Activated CD8-positive, alpha-beta memory T cell treated with anti-CD3 and anti-CD28 coated beads for 1 hour (primary cell): ENCODE measurements at places on chromosomes 12 and 14.

DNA sequence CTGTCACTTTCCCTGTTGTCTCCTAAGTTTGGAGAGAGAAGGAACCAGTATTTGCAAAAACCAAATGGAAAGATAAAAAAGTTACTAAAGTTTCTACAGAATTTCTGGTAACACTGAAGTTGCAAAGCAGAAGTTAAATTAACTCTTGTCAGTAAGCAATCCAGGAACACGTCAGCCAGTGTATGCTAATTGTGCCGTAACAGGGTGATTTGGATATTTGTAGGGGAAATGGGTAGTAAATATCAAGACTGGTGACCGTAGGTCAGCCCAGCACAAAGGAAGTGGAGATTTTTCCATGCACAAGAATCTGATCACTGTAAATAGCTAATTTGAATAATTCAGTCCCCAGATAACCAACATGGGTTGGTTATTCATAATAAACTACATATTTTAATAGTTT lies 2.3 kb downstream of the CDKN1B start:
- no peak for DNase-seq

DNA sequence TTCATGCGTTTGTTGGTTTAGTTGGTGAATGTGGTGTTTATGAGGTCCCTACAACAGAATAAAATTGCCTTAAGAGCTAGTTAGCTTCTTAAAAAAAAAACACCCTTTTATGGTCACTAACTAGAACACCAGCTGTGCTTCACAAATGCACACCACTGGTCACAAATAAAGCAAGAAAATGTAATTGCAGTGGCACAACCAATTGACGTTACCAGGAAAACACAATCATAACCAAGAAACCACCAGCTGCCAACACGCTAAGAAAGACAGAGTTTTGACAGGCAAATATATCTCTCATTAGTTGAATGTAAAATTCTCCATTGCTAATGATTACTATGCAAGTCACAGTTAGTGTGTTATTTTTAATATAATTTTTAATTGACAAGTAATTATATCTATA lies 389.9 kb downstream of the ADAMTS20 start:
- DNase-seq, result no peak

DNA sequence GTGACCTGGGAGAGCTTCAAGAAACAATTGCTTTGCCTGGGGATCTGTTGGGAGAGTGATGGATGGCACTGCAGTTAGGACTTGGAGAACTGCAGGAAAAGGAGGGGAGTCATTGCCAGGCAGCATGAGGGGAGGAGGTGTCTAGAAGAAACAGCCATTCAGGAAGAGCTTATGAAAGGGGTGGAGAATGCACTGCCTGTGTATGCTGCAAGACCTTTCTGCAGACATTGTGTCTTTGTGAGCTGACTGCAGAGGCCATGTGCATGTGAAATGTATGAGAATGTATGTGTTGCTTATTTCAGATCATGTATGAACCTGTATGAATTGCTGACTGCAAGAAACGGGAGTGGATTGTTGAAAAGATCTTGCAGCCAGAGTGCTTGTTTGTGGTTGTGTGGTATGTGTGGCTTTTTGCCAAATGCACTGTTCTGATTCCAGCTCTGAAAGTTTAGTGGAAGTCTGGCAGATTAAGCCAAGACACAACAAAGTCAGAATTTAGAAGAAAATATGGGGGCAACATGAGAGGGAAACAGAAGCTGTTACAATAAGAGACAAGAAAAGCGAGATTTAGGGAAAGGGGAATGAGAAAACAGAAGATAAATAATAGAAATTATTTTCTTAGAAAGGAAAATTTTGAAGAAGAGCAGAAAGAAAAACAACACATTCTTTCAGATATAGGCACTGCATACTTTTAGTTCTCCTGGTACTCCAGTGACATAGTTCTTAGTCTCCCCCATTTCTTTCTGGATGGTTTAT lies 9.8 kb upstream of the RIMKLB start:
- no peak for DNase-seq

DNA sequence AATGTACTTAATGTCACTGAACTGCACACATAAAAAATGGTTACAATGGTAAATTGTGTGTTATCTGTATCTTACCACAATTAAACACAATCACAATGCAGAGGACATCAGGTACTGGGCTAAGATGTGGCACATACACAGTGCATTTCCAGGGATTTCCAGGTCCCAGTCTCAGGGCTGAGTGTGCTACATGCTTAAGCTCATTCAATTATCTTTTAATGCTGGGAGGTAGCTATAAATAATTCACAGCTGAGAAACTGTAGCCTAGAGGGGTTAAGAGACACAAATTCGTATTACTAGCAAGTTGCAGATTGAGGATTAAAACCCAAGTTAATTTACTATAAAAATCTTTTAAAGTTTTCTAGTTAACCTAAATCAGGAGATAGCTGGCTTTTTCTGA lies 67.1 kb downstream of the CRACR2A start:
- DNase-seq, result no peak

GRCh38 chr14:53493320-53493719 lies 340.2 kb upstream of the DDHD1 start:
- DNase-seq, result no peak

DNA sequence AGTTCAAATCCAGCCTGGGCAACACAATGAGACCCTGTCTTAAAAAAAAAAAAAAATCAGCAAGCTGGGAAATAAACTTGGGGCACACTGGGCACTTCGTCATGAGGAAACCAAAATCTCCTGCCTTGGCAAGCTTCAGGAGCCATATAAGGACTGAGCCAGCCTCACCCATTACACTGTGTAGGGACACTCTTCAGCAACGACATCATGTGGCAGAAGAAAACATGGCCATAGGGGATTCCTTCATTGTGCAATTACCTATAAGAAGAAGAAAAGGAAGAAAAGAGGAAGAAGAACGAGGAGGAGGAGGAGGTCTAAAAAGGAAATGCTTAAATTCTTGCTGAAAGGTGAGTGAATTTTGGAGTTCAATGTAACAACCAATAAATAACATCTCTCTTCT lies 26.1 kb upstream of the IFNG start:
- no peak for DNase-seq

GRCh38 chr12:20426191-20426590 lies 57.9 kb downstream of the PDE3A start:
- no peak for DNase-seq

DNA sequence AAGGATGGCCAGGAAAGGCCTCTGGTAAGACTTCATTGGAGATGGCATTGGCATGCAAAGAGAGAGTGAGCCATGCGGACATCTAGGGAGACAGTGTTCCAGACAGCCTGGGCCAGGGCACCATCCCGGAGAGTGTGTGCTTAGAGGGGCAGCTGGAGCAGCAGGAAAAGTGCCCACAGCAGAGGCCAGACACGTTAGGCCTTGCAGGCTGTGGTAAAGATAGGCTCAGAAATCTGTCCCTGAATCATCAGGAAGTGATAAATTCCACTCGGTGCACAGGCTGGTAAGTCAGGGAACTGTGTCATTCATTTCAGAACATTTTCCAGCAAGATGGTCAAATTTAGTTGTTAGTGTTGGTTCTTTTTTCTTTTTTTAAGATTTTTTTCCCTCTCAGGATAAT lies 8.8 kb downstream of the GALNT16 start:
- no peak for DNase-seq

- DNase-seq, result no peak
These were observed 38.3 kb upstream of the TMTC2 start for GRCh38 chr12:82648259-82648909.

GRCh38 chr14:56811593-56812363 lies 1.5 kb upstream of the OTX2 start:
- DNase-seq, result no peak

GRCh38 chr12:98059659-98060343 lies 455.6 kb upstream of the TMPO start:
- DNase-seq, result no peak

DNA sequence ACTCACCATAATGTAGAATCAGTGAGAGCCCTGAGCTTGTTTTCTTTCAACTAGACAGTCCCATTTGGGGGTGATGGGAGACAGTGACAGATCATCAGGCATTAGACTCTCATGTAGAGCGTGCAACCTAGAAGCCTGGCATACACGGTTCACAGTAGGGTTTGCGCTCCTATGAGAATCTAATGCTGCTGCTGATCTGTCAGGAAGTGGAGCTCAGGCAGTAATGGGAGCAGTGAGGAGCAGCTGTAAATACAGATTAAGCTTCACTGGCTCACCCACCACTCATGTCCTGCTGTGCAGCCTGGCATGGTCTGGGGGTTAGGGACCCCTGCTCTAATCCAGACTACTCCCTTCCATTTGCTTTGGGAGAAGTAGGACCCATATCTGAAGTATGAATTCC lies 55.6 kb downstream of the FNTB start:
- DNase-seq, result no peak
